ENCODE measurements at places on chromosomes 2 and 18.
A peak's percentile ranks its signal among the peaks of the same experiment; 100 is the strongest.

DNA sequence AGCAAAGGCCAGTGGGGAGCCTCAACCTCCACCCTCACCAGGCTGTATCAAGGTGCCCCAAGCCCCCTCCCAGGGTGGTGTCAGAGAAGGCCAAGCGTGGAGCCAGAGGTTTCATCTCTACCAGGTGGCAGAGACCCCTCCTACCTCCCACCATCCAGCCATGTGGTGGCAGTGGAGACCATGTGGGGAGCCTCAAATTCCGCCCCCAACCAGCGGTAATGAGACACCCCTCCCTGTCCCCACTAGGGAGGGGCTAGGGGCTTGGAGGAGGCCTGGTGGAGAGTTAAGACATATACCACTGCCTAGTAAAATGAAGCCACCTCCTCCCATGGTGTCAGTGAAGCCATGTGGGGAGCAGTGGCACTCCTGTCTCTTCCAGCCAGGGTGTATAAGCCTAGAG is 24.4 kb upstream of the YPEL5 start:
- no peak for DNase-seq

DNA sequence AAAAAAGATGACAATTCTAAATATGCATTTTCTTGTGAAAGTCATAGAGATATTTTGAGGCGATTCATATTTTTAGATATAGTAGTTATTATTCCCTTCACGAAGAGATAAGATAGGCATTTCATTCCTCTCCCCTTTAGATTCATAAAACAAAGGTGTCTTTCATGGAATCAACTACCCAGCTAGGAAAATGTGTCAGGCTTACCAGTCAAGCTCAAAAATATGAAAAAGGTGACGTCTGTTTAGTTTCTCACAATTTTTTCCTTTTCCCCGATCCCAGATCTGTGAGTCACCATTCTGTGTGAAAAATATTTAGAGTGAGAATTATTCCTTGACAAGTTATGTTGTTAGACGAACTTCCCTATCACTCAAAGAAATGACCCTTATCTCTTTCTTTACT is 95.4 kb upstream of the FN1 start:
- no peak for DNase-seq

DNA sequence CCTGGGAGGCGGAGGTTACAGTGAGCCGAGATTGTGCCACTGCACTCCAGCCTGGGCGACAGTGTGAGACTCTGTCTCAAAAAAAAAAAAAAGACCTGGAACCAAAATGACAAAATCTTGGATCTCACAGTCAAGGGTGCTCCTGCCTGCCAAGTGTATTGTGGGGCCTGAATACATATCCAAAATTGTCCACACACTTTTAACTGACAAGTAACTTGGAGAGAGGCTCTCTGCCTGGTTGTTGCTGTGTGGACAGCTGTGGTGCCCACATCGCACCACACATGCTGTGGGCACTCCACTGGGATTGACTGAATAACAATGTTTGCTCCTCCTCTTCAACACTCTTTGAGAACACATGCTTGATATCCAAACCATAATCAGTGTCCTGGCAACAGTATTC is 117.6 kb upstream of the REV1 start:
- DNase-seq: no peak

DNA sequence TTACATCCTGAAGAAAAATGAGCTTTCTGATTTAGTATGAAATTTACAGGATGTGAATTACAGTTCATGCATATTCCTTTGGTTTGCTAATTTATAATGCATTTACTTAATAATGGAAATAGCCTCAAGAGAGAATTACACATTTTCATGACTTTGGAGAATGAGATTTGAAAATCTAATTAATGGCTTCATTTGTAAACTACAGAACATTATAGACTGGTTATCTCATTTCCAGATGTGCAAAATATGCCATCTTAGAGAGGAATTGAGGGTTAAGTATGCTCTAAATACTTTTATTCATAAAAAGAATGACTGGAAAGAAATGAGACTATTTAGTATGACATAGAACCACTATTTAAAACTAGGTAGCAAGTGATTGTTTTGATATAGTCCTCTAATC is 94.2 kb upstream of the DNAJC10 start:
- DNase-seq: no peak

GRCh38 chr18:77130229-77131099 is 2.1 kb downstream of the MBP start:
- peak; percentile 15 for DNase-seq

DNA sequence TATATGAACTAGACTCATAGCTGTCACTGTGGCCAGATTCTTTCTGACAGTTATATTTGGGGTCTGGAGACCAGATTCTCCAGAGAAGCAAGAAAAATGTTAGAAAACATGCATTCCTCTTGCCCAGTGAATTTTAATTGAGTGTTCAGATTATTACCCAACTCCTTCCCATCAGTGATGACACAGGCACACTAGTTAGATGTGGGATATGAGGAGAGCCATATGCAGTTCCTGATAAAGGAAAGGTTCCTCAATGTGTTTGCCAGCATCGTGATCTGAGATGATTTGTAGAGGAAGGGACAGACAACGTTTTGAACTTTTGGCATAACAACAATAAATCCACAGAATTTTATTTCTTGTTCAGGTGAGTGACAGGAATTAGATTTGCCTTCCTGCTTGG is 308.6 kb downstream of the PIEZO2 start:
- no peak for DNase-seq

GRCh38 chr18:57131782-57132181 is 15.1 kb upstream of the BOD1L2 start:
- no peak for DNase-seq

DNA sequence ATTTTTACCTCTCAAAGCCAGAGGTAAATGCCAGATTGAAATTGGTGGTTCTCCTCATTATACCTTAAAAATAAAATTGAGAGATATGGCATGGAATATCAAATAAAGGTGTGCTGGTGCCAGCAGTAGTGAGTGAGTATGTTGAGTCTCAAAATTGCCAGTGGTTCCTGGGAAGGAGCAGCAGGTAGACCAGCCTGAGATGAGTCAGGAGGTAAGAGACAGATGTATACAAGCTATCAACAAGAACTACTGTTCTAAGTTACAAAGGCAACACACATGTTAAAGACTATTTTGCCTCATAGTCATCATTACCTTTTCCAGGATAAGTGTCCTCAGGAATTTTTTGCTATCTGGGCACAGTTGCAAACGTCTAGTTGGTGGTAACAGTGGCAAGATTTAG is 1.3 kb upstream of the UPP2 start:
- no peak for DNase-seq

DNA sequence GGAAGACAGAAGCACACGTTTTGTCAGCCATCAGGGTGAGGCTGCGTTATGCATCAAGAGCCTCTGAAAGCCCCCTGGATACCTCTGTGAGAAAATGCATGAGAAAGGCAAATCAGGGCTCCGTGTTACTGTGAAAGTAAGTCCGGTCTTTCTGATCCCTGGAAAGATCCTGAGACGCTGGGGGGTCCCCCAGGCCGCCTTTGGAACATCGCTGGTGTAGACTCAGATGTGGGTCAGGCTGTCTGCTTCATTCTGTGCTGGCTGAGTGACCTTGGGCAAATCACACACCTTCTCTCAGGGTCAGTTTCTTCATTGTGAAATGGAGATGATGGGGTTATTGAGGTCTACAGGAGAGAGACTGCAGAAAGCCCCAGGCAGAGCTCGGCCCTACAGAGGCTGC is 42.0 kb upstream of the HS6ST1 start:
- no peak for DNase-seq

GRCh38 chr2:128623776-128624761 is 305.4 kb upstream of the HS6ST1 start:
- DNase-seq: no peak

DNA sequence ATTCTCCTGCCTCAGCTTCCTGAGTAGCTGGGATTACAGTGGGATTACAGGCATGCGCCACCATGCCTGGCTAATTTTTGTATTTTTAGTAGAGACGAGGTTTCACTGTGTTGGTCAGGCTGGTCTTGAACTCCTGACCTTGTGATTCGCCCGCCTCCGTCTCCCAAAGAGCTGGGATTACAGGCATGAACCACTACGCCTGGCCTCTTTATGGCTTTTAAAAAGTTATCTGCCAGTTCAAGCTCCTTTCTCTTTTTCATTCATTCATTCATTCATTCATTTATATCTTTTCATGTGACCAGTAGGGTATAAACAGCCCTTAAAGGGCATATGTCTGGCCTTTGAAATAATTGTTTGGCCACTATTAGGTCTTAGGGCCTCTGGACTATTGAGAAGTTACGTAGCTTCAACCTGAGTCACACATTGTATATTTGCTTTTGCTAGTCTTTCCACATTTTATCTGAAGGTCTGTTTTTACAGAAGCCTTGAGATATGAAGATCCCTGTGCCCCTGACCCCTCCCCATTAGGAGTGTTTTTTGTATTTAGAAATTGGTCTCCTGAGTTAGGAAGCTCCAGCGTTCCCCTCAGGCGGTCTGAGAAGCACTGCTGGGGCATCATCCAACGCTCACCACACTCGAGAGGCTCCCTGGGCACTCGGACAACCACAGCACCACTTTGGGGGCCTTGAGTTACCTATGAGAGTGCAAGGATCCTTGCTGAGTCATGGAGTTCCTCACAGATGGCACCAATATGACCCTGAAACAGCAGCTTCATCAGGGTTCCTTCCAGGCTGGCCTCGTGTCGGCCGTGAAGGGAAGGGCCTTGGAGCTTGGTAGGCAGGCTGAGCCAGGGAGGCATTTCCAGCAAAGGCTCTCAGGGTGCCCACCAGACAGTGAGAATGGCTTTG is 21.8 kb downstream of the FZD5 start:
- DNase-seq: no peak

DNA sequence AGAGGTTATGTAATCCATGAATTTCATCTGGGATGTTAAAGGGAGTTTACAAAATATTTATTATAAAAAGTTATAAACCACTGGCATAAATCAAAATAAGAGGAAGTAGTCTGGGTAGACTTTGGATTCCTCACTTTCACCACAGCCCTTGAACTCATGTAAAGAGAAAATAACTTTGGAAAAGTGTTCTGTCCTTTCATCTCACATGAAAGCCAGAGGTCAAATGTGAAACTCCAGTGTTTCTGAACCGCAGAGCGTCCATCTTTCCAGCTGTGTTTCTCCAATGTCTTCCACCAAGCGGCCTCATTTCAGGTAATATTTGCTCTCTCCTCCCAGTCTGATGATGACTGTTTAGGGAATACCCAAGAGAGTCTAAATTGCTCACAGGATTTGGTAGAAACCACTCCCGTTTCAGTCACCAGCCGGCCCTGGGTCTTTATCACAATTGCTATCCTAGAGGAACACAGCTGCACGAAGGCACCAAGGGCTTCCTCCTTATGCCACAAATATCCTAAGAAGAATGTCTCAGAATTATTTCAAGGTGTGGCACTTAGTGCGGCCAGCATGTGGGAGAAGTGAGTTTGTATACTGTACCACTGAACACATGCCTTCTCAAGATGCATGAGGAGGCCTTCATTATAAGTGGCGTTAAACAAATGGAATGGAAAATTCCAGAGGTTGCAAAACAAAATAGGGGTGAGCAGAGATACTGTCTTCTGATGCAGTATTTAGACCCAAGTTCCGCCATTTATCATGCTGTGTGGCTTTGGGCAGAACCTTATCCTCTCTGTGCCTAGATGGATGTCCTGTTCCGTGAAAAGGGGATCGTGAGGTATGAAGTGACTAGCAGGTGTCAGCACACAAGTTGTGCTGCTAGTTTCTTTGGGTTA is 63.8 kb downstream of the ACTR2 start:
- DNase-seq: no peak

- no peak for DNase-seq
These were observed 6.4 kb downstream of the DPYSL5 start for GRCh38 chr2:26854283-26854827.

GRCh38 chr2:128402911-128403670 is 84.4 kb upstream of the HS6ST1 start:
- no peak for DNase-seq

GRCh38 chr2:173929441-173929840 is 35.7 kb downstream of the SP3 start:
- DNase-seq: no peak

- DNase-seq: no peak
These were observed 40.8 kb downstream of the ATOH8 start for GRCh38 chr2:85794491-85795121.

GRCh38 chr2:126664234-126664633 is 8.3 kb downstream of the GYPC start:
- no peak for DNase-seq

GRCh38 chr18:24560511-24560981 is 100.1 kb downstream of the HRH4 start:
- DNase-seq: no peak

DNA sequence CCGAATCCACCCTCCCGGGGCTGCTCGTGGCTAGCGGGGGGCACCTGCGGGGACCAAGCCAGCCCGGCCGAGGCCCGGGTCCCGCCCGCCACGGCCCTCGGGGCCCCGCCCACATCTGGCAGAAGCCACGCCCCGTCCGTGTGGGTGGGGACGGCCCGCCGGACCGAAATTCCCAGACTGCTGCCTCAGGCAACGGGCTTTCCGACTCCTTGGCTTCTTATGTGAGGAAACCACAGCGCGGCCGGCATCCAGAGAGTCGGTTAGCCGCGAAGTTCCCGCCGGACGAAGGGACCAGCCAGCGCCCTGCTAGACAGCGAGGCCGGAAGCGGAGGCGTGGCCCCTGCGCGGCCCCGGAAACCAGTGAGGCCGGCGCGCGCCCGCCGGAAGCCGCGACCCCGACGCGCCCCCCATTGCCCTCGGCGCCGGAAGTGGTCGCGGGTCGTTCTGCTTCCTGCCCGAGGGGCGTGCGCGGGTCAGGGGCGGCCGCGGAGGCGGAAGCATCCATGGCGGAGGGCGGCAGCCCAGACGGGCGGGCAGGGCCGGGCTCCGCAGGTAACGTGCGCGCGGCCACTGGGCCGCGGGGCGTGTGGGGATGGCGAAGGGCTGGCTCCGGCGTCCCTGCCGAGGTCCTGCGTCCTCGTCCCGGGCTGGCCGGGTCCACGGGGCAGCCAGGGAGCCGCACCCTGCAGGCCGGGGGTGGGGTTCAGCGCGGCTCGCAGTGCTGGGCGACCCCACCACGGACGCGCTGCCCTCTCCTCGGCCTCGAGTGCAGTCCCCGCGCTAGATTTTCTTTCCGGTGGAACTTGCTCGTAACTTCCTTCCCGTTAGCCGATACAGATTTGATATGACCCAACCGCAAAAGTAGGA is at the start of gene ASB1:
TSS of gene ASB1 (plus strand) at position 360 of the 867 bp plus-strand sequence. CDS start at position 504, 144 bp downstream.
- DNase-seq: peak; percentile 78

DNA sequence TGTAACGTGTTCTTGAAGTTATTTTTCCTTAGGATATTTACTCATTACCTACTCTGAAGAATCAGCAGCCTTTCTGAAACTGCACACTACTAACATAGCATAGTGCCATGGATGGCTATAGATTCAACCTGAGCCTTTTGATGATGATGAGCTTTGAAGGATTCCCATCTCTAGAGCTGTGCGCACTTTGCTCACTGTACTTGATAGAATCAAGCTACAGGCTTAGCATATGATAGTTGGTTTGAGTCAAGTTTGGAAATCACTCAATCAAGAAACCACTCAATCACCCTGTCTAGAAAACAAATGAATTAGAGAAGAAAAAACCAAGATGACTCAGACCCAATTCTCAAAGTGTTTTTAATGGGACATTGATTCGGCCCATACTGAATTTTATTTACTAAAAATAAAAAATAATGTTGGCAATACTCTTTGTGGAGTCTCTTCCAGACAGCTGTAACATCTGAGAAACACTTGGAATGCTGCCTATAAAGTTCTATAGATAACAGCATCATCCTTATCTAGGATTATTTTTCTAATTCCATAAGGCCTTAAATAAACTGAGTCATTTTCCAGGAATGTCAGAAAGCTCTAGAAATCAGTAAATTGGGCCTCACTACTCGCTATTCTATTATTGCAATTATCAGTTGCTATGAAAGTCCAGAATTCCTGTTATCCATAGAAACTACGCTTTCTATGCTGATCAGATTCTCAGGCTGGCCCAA is 259.0 kb upstream of the ERBB4 start:
- DNase-seq: no peak

Measured in stimulated activated CD4-positive, alpha-beta T cell treated with anti-CD3 and anti-CD28 coated beads, Interleukin-12 subunit alpha, Interleukin-12 subunit beta, amount 100 ng/mL, for 4 hours (primary cell).